ENCODE measurements at places on chromosomes 11 and 22.
A peak's percentile ranks its signal among the peaks of the same experiment; 100 is the strongest.

DNA sequence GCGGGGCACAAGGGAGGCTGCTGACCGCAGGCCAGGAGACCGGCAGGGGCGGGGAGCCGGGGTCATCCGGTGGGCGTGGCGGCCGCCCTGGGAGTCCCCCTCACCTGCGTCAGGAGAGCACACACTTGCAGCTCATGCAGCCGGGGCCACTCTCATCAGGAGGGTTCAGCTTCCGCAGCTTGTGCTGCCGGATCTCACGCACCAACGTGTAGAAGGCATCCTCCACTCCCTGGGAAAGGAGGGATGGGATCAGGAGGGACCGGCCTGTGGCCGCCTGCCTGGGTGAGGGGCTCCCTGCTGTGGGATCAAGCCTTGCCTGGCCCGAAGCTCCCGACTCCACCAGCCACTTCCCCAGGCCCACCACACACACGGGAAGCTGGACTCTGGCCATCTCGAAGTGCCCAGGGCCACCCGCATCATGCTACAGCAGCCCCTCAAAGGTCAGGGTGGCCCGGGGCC lies 2.8 kb downstream of the HRAS start:
- DNase-seq, result no peak

- no peak for DNase-seq
These were observed 6.6 kb upstream of the RNF185 start for GRCh38 chr22:31153357-31153756.

- peak; percentile 90 for DNase-seq
These were observed 688 bp downstream of the SERPING1 start for GRCh38 chr11:57597916-57598830.

- DNase-seq, result no peak
These were observed 24.1 kb downstream of the ASCC2 start for GRCh38 chr22:29814003-29814402.

GRCh38 chr22:22076932-22077703 lies 94.5 kb upstream of the TOP3B start:
- no peak for DNase-seq

- DNase-seq, result peak; percentile 3
These were observed 41.9 kb upstream of the EMID1 start for GRCh38 chr22:29163808-29164207.

DNA sequence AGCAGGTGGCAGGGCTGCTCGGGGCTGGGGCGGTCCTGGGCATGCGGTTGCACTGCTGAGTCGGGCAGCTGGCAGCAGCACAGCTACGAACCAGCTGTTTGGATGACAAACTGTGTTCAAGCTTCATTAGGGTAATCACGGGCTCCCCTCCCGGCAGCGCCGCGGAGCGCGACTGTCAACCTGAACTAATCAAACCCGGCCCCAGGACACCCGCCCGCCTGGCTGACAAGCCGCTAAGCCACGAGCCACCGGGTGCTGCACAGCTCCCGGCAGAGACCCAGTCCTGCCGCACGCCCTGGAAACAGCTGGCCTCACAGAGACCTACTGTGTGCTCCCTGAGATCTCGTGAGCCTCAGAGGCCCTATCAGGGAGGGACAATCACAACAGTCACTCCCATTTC lies 60.6 kb upstream of the TCF20 start:
- peak; percentile 68 for DNase-seq

DNA sequence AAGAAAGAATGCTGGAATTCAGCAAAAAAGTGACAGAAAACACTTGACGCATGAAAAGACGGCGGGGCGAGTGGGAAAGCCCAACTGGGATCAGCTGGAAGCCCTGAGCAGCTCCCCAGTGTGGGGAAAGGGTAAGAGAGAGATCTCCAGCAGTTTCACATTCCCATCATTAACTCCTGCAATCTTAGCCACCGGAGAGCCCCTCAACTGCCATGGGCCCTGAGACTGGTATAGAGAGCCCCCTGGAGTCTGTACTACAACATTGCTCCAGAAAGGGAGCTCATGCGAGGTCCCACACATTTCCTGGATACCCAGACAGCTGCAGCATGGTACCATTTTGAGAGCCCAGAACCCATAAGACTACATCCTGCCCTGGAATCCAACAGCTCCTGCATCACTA lies 31.1 kb downstream of the MRGPRX4 start:
- no peak for DNase-seq

Measured in kidney (tissue), 22 donors.